Fibroblast of pulmonary artery (primary cell): ENCODE measurements at places on chromosomes 7 and 10.

- no peak for DNase-seq
Measured at GRCh38 chr7:142797391-142798377, 26.9 kb downstream of the PRSS2 start.

DNA sequence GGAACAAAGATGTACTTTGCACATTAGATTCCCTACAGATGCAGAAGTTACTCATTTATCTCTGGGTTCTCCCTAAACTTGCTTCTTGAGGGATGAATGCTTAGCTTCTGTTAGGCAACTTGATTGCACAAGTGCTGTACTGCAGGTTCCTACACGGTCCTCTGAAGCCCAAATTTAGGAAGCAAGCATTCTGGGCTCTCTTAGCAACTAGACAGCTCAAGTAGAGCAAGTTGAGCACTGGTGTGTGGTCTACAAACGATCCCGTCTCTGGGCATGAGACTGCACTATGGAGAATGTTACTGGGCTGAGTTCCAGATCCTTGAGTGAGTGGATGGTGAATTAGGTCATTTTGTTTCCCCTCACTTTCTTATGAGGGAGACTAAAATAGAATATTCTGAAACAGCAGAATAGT, 14.3 kb downstream of the SEMA3D start:
- peak; percentile 89 for DNase-seq

DNA sequence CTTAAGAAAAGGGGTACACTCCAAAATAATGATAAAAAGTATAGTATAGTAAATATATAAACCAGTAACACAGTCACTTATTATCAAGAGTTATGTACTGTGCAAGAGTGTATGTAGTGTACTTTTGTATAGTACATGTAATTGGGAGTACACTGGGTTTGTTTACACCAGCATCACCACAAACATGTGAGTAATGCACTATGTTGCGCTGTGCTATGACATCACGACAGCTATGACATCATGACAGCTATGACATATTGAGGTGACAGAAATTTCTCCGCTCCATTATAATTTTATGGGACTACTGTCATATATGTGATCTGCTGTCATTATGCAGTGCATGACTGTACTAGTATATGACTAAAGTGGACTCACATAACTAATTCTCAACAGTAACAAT, 84.6 kb downstream of the KMT2C start:
- no peak for DNase-seq

DNA sequence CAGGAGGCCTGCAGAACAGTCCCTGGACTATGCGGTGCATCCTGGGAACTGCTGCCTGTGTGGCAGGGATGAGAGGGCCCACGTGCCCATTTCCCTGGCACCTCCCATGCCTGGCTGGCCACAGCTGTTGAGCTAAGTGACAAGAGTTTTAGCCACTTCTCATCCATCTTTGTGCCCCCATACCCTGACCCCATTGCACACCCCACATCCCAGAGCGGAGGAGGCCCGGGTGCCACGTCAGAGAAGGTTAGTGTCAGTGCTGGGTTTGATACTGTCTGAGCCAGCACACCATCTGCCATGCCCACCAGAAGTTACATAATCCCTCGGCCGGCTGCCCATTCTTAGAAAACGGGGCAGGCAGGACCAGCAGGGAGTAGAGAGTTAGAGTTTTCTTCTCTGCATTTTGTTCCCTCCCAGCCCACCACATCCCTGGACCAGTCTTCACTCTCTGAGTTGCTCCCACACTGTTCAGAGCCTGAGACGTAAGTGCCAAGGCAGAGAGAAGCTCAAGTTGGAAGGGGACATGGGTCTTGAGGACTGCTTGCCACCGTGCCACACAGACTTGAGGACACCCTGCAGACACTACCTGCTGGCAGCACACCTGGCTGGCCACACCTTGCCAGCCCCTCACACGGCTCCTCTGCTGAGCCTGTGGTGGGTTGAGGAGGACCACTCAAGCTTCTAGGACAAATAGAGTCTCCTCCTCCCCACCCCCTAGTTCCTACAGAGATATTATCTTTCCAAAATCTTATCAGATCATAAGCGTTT, 13.1 kb downstream of the UNC5B start:
- DNase-seq, result no peak

DNA sequence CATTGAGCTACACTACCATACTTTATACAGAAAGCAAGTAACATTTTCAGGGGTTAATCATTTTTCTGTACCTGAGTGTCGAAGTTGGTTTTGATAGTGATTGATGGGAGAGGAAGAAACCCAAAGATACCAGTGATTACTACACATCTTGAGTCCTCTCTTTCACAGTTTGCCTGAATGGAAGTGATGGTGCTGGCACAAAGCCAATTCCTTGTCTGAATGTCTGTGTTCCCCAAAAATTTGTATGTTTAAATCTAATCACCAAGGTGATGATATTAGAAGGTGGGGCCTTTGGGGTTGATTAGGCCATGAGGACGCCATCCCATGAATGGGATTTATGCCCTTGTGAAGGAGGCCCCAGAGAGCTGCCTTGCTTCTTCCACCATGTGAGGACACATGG, 696.9 kb upstream of the ANKRD30A start:
- DNase-seq, result no peak

- no peak for DNase-seq
Measured at GRCh38 chr7:130906575-130906974, 172.6 kb upstream of the KLF14 start.

DNA sequence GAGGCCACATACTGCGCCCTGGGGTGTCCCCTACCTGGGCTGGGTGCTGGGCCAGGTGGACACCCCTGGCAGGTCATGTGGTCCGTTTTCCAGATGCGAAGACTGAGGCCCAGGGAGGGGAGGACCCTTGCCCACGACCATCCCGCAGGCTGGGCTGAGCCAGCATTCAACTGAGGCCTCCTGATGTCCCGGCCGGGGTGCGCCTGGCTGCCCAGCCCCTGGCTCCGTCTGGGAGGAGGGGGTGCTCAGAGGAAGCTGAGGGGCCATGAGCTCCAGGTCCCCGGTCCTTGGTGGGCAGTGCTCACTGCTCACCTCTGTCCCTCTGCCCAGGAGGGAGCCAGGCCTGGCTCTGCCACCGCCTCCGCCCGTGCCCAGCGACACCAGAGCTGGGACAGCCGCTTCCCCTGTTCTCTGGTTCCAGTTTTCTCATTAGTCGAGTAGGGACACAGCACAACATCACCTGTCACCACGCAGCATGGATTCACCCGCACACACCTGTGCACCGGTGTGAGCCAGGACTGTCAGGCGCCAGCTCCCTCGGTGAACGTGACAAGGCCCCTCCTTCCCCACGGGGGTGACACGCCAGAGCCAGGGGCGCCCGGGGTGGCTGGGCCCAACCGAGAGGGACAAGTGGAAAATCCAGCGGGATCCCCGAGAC, 139.7 kb downstream of the ELFN1 start:
- DNase-seq, result no peak

- DNase-seq, result peak; percentile 67
Measured at GRCh38 chr7:91082852-91083495, 181.3 kb upstream of the FZD1 start.

GRCh38 chr7:135508883-135509588, 866 bp downstream of the CNOT4 start:
- peak; percentile 29 for DNase-seq

DNA sequence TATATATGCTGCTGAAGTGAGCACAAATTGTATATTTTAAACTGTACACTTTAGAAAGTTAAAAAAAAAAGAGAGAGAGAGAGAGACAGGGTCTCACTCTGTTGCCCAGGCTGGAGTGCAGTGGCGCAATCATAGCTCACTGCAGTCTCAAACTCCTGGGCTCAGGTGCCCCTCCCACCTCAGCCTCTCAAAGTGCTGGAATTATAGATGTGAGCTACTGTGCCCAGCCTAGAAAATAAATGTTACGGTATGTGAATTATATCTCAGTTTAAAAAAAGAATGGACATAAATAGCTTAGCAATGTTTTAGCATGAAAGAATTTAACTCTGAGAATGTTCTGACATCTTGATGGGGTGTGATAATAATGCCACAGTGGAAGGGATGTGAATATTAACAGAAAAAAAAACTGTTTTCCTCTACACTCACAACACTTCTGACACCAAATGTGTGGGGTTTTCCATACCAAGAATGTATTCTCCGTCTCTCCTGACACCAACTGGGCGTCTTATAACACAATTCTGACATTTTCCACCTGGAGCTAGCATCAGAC, 162.1 kb downstream of the PLCE1 start:
- no peak for DNase-seq

DNA sequence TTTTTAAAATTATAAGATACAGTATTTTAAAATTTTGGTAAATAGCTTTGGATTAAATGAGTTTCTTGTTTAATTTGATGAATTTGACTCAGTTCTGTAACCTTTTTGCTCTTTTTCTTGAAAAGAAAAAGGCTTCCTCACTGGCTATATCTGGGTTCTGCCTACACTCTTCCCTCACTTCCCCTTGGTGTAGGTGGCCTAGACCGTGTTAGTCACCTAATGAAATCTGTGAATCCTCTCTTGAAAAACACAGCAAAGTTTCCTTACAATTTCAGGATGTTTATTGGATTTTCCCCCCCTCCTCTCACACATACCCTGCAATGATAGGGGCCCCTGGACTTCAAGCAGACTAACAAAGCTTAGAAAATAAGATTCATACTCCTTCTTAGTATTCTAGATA, 231.6 kb downstream of the ADK start:
- no peak for DNase-seq

- DNase-seq, result no peak
Measured at GRCh38 chr10:86955501-86956194, 1.8 kb downstream of the MMRN2 start.

GRCh38 chr10:93071674-93072224, 1.9 kb upstream of the CYP26A1 start:
- DNase-seq, result no peak

- DNase-seq, result no peak
Measured at GRCh38 chr10:112981553-112981952, 31.5 kb downstream of the TCF7L2 start.

GRCh38 chr7:157267956-157268355, 68.8 kb upstream of the DNAJB6 start:
- no peak for DNase-seq

- DNase-seq, result no peak
Measured at GRCh38 chr7:157276091-157276561, 60.7 kb upstream of the DNAJB6 start.

DNA sequence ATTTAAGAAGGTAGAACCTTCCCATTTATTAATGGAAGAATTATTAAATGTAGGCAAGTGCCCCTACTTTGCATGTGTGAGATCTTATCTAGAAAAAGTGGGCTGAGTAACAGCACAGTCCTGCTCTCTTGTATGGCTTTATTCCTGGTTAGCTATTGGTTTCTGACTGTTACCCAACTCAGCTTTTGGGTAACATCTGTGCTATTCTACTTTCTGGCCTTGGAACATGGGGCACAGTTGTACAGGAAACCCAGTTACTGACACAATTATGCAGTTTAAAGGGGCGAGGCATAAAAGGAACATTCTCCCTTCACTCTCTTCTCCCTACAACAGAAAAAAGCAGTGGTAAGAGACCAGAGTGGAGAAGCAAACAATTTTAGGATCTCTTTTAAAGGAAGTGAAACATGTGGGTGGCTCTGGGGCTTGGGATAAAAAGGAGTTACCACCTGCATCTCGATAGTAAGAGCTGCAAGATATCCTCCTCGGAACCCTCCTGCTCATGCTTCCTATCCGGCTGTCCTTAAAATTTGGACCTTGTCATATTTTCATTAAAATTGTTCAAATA, 16.0 kb downstream of the NUDT5 start:
- no peak for DNase-seq

- DNase-seq, result no peak
Measured at GRCh38 chr7:66335318-66335717, 130.2 kb downstream of the TPST1 start.

DNA sequence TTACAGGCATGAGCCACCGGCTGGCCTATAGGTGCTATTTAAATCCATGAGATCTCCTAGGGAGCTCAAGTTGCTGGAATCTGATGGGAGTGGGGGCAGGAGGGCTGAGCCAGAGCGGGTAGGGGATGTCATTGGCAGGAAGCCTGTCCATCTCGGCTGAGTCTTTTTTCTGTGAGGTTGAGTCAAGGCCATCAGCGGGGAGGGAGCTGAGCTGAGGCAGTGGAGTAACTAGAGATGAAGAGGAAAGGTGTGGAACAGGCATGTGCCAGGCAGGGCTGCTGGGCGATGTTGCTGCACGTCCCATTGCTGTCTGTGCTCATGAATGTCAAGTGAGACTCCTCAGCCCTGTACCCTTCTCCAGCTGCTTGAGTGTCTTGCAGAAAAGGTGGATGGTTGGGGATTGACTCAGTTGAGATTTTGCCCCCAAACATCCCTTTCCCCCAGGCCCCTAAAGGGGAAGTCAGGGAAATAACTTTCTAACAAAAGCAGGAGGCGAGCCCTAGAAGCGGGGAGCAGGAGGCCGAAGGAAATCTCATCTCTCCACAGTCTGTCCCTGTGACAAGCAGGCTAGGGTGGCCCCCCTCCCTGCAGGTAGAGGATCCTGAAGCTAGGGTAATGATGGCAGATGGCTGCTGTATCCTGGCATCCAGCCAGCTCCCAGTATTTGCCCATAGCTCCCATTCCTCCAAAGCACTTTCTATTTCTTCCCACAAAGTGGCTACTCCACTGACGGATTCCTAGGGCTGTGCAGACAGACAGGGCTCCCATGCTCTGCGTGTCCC, 5.4 kb downstream of the ATP6V1F start:
- DNase-seq, result no peak

DNA sequence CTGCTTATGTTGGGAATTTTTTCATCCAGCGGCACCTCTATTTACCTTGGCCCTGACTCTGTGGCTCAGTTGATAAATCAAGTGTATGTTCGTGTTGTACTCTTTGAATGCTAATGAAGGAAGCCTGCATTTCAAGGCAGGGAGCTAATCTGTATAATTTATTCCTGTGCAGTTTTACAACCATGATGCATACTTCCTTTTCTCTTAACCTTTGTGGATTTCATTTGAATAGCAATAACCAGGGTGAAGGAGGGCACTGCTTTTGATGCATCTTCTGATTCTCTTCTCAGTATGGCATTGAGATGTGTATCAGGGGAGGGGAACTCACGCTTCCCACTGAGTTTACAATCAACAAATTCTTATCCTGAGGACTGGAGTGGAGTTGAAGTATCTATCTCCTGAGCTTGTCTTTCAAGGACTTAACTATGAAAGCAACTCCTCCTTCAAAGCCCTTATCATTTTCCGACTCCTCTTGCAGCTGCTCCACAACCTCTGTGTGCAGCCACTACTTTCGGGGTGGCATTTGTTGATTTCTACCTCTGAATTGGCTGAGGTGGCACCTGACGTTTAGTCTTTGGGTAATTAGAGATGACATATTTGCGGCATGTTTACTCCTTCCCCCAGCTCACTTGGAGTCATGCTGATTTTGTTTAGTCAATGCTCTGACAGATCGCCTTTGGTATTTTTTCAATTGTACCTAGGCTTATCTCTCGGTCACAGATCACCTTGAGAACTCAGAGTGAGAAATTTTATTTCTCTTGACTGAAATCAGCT, 275.2 kb downstream of the PHTF2 start:
- no peak for DNase-seq
